ENCODE measurements at places on chromosomes 12 and 14.
A peak's percentile ranks its signal among the peaks of the same experiment; 100 is the strongest.

DNA sequence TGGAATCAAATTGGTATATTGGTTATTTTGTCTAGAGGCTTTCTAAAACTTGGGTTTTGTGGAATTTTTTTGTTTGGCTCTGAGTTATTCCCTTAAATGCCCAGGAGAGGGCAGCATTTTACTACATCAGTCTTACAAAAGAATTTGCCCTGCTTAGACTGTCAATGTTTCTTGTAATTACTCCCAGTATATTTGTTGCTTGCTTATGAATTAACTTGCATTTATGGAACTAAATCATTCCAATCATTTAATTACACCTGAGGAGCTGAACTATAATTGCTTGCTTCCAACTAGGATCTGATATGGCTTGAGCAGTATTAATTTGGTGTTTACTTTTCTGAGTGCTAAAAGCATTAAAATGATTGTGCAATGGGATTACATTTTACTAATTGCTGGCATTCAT lies 48.7 kb downstream of the MIPOL1 start:
- DNase-seq = peak; percentile 35

DNA sequence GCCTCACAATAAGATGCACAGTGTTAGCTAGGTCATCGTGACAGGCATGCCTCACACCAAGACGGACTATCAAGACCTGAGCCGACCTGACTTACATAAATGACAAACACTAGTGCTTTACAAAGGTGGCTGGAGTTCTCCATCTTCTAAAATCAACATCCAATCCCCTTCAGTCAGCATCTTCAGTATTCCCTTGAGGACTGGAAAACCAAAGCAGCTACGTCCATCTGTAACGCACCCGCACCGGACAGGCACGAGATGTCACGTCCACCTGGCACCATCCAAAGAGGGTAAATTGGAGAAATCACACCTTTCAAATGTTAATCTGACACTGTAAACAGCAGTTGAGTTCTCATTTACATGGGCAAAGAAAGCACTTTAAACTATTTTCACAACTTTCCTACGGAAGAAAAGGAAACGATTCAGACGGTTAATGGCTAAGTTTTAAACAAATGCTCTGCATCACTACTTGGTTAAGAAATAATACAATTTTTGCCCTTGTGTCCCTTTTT lies 130.2 kb downstream of the PRICKLE1 start:
- no peak for DNase-seq

GRCh38 chr12:69936766-69937165 lies 111.7 kb downstream of the MYRFL start:
- no peak for DNase-seq

DNA sequence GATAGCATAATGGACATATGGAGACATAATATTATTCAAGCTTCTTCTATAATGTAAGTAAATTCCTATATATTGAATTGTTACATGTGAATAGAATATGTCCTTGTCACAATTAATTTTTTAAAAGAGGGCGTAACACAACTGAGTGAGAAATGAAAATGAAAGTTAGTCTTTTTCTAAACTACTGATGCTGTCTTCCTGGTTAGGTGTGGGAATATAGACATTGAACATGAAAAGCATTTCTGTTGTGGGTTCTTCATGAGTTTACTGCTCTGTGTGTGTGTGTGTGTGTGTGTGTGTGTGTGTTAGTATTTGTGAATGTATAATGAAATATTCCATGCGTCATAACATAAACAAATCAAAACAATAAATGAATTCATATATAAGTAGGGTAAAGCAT lies 40.5 kb upstream of the RTL1 start:
- DNase-seq = no peak

- DNase-seq = no peak
Measured at GRCh38 chr14:103699901-103700752, 15.1 kb downstream of the XRCC3 start.

GRCh38 chr14:66085665-66086064 lies 400.5 kb upstream of the CCDC196 start:
- DNase-seq = no peak

GRCh38 chr14:104291123-104292000 lies 153.0 kb downstream of the KIF26A start:
- no peak for DNase-seq
